ENCODE measurements at places on chromosomes 2 and 18. TPM values are rescaled to one million over a fixed set of nuclear protein-coding genes. Genes with fewer than 3 reads are reported as not detected.

DNA sequence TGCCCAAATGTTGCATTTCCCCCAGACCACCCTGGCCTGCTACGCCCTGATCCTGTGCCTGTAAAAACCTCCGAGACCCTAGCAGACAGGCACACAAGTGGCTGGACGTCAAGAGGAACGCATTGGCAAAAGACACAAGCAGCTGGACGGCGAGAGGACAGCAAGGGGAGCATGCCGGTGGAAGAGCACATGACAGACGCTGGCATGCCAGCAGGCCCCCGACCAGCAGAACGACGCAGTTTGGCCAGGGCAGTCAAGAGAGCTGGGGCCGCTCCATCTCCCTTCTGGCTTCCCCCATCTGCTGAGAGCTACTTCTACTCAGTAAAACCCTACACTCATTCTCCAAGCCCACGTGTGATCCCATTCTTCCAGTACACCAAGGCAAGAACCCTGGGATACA, 42.1 kb downstream of the SAP130 start:
- DNase-seq: peak; percentile 22

DNA sequence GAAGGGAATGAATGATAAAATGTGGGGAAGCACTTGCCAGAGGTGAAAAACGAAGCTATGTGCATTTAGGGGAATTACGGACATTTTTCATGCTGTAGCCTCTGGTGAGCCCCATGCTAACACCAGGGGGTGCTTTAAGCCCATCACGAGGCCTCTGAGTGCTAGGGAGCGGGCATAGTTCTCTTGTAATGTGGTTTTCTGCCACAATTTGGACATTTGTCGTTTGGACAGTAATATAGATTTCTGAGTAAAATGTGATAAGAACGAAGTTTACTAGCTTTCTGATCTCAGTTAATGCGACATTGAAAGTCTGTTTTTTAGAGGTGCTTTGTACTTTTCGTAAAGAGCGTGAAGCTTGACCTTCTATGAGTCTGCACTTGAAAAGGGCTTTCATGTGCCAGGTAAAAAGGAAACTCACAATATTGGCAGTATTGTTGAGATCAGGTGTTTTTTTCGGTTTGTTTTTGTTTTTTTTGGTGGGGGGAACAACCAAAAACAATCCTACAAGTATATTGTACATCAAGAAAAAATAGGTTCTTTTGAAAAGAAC, 50.6 kb downstream of the TRAF3IP1 start:
- peak; percentile 67 for DNase-seq

DNA sequence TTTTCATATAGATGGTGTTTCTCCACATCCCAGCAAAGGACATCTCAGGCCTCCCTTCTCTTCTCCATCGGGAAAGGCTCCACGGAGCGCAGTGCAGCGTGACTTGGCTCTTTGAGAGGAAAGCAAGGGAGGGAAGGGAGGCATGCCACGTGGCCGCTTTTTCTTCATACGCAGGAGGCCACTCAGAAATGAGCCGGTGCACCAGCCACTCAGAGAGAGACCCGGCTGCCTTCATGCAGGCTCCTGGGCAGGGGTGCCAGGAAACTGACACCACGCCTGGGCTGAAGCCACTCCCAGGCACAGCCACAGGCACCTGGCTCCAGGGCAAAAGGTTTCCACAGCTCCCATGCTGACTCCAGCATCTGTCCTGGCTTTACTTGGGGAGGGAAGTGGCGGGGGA, 11.1 kb upstream of the LOXHD1 start:
- no peak for DNase-seq

DNA sequence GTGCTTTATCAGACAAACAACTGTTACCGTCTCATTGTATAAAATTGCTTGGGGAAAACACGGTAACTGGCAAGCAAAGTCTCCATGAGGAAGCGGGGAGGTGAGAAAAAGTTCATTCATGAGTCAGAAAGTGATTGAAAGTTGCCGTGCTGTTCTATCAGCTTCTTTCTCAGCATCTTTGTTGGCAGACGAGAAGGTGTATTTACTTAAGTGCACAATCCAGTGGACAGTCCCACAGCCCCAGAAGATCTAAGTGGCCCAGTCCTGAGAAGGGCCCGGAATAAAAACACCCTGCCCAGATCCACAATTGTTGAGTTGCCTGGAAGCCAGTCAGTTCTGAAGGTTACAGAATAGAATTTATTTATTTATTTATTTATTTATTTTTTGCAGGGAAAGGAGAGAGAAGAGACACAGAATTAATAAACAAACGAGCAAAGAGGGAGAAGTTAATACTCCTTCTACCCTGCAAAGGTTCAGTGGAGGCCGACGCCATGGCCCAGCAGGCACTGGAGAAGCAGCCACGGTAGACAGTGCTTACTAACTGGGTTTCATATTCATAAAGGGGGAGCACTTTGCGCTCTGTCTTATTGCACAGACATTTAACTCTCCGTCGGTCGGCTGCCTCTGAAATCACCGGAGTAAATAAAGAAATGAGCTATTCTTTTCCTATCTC, 676.0 kb upstream of the SALL3 start:
- DNase-seq: no peak

DNA sequence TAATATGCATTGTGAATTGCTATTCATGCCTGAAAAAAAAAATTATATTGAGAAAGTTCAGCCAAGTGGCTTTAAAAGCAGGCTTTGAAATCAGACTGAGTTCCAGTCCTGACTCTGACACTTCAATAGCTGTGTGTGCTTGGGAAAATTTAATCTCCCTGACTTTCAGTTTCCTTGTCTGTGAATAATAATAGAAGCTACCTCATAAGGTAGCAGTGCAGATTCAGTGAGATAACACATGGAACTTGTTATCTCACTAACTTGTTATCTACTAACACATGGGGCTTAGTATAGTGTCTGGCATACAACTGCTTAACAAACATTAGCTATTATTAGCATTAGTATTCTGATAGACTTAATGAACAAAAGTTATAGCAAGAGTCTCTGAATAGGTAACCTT, 14.9 kb downstream of the ALS2 start:
- no peak for DNase-seq

DNA sequence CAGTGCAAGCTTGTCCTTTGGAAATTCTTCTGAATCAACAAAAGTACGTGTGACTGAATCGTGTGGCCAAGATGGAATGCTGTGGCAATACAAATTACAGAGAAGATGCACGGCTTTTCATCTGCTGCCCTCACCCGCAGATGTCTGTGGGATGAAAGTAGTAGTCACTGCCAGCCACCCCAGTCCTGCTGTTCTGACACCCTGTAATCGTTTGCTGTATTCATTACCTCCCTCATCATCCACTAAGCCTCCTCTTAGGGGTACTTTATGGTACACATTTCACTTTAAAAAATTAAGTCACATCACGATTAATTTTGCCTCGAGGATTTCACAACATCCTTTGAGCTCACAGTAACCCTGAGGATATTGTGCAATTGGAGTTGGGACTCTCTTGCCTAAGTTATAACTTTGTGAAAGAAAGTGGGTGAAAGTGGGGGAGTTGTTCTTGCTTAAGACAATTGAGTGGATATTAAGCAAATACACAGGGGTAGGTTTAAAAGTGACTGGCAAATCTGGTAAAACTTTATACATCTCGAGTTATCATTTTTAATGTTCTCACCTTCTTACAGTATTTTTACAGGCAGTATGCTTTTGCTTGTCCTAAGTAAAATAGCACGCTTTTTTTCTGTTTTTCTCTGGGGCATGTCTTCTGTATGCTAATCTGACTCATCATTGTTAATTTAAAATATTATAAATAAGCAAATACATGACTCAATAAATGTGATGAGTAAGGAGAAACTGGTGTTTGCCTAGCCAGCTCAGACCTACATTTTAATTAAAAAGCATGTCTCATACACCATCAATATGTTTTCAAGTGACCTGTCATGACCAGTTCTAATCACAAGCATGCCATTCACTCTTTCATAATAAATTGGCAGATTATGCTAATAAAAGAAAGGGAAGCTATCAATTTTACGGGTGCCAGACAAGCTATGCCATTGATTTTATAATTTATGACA, 680.9 kb downstream of the IRS1 start:
- no peak for DNase-seq

GRCh38 chr2:140808820-140809219, 1322.0 kb downstream of the LRP1B start:
- no peak for DNase-seq

Gene PRSS56
- total RNA-seq: not detected

Gene GNLY
- 1,915 TPM for total RNA-seq

Gene KLF7
- total RNA-seq: 6.8 TPM
